Stimulated activated CD8-positive, alpha-beta memory T cell treated with anti-CD3 and anti-CD28 coated beads, Interleukin-7, amount 100 ng/mL, for 4 hours (primary cell): ENCODE measurements at places on chromosomes 1 and 21.

- no peak for DNase-seq
Observed at GRCh38 chr1:233865902-233866301, 38.6 kb upstream of the SLC35F3 start.

DNA sequence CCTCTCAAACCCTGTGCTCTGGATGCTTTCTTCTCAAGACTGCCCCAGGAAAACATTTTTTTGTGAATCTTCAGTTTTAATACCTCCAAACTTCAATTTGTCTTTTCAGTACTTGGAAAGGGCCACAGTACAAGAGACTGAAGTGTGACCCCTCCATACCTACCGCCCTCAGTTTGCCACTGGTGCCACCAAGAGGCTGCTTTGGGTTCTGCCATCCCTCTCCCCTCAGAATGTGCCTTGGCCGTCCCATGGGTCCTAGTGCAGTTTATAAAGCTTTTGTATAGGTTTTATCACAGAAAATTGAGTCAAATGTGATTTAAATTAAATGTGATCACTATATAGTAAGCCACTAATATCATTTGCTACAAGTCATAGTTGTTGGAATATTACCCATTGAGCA lies 60.8 kb upstream of the PGD start:
- no peak for DNase-seq

GRCh38 chr1:167991546-167991945 lies 54.7 kb upstream of the MPC2 start:
- DNase-seq = no peak

GRCh38 chr1:107727866-107728265 lies 237.1 kb downstream of the VAV3 start:
- no peak for DNase-seq

DNA sequence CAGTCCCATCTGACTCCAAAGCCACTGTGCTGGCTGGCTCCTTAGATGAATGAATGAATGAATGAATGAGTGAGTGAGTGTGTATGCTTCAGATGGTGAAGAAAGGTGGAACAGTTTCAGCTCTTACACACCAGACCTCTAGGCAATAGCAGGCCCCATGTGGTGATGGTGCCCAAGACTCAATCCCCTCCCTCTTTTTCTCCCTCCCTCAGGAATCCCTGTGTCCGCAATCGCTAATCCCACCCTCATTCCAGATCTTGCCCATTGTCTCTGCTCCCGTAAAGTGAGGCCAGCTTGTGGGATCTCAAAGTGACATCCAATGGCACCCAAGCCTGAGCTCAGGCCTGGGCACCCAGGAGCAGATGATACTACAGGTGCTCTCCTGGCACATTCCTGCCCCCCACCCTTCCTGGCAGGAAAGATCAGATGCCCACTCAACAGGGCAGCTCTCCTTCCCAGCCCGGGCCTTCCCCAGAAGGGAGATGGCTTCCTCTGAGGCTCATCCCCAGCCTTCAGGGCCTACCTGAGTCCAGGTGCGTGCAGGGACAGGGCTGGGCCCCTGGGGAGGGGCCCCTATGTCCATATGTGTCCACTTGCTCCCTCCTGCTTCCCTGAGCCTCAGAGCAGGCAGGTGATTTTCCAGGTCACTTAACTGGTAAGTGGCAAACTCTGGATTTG lies 106.4 kb downstream of the HMGB4 start:
- DNase-seq = no peak

DNA sequence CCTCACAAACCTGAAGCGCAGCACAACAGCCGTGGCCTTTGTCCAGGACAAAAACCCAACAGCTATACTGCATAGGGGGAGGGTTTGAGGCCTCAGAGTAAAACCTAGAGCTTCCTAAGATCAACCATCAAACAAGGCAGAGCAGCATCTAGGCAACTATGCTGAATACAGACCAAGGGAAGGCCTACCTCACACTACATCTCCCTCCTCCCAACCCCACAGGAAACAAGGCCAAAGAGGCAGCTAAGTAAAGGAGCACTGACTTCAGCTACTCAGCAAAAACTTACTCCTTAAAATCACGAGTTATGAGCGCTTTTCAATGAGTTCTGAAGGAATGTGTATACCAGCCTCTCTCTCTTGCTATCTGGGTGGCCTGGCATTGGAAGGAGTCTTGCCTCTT lies 12.4 kb downstream of the XKR8 start:
- DNase-seq = no peak

- no peak for DNase-seq
Observed at GRCh38 chr1:1376551-1377226, 1.7 kb upstream of the AURKAIP1 start.

DNA sequence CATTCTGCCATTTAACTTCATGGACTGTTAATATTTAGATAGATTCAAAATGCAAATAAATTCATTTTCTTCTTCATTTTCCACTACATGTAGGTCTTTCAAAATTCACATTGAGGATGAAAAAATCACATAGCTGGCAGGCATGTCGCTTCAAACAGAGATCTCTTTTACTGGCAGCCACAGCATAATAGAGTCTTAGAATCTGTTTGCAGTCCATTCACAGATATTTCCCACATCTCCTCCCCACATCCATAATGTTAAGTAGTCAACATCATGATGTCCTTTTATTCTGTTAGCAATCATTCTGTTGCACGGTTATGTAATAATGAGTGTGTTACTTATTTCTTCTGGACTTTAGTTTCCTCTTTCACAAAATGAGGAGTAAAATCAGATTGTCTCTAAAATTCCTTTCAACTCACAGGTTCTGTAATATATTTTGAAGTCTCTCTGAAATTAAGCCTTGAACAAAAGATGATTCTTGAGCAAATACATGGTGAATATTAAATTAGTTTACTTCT lies 257.5 kb upstream of the SNX7 start:
- no peak for DNase-seq

- no peak for DNase-seq
Observed at GRCh38 chr1:218851586-218851985, 322.1 kb upstream of the LYPLAL1 start.

DNA sequence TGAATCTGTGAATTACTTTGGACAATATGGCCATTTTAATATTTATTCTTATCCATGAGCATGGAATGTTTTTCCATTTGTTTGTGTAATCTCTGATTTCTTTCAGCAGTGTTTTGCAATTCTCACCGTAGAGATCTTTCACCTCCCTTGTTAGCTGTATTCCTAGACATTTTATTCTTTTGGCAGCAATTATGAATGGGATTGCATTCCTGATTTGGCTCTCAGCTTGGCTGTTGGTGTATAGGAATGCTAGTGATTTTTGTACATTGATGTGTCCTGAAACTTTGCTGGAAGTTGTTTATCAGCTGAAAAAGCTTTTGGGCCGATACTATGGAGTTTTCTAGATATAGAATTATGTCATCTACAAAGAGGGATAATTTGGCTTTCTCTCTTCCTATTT lies 44.2 kb upstream of the NEGR1 start:
- DNase-seq = no peak

DNA sequence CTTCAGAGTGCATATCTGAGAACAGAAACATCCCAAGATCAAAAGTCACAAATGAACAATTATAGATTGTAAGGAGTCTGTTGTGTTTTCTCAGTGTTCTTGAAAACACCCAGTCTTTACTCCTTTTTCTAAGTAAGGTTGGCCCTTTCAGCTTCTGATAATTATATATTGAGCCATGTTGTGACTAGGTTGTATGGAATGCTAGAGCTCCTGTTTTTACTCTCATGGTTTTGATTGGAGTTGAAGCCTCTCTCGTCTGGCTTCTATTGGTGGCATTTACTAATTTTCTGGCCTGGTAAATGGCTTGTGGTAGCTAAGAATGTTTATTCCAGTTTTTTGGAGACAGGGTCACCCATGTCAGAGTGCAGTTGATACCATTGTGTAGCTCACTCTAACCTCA lies 84.7 kb downstream of the NDUFS5 start:
- no peak for DNase-seq

GRCh38 chr1:217895841-217896240 lies 264.7 kb downstream of the SPATA17 start:
- DNase-seq = no peak

- no peak for DNase-seq
Observed at GRCh38 chr1:230281556-230281955, 144.6 kb downstream of the PGBD5 start.

DNA sequence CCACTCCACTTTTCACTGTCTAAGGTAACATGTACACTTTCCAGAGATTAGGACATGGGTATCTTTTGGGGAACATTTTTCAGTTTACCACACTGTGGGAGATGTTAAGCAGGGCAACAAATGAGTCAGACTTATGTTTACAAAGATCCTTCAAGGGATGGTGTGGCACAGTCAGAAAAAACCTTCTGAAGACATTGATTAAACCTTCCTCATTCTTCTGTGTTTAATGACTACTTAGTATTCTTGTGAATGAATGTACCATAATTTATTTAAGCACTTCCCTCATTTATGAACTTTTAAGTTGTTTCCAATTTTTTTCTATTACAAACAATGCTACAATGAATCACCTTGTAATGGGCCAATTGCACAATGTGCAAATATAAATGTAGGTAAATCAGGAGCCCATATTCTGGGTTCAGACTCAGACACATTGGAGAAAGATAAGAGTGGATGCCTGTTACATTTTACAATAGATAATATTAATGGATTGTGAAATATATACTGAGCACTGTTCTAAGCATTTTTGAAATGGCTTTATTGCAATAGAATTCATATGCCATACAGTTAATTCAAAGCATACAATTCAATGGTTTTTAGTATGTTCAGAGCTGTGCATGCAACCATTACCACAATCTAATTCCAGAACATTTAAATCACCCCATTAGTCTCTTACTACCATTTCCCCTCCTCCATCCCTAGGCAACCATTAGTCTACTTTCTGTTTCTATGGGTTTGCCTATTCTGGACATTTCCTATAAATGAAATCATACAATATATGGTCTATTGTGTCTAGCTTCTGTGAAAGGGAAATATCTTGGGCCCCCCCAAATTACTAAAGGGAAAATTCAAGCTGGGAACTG lies 1.9 kb upstream of the SFT2D2 start:
- DNase-seq = no peak

- DNase-seq = no peak
Observed at GRCh38 chr21:41091616-41092015, 76.3 kb upstream of the BACE2 start.

- DNase-seq = no peak
Observed at GRCh38 chr1:231774719-231775335, 148.2 kb downstream of the DISC1 start.

GRCh38 chr1:89832496-89833127 lies 11.8 kb downstream of the LRRC8D start:
- no peak for DNase-seq
